Muscle of arm (tissue), 14 donors: ENCODE measurements at places on chromosomes 2 and 18. TPM values are rescaled to one million over a fixed set of nuclear protein-coding genes. Genes with fewer than 3 reads are reported as not detected.
A peak's percentile ranks its signal among the peaks of the same experiment; 100 is the strongest.

DNA sequence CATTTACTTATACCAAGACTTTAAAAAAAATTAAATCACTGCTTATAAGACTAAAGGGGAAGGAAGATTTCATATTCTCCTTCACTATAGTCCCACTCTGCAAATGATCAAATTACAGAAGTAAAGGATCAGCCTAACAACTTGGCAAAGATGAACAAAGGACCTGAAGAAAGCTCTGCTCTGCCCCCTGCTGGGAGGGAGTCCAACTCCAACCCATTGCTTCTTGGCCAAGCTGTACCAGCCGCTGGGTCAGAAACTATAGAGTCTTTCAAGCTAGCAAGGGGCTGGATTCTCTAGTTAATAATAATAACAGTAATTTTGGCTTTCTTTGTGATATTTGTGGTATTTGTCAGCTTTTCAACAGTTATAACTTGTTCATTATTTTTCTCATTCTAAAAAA, 927.0 kb upstream of the CRIM1 start:
- peak; percentile 21 for DNase-seq

ST8SIA5 gene
- polyA plus RNA-seq: 4.1 TPM

DNA sequence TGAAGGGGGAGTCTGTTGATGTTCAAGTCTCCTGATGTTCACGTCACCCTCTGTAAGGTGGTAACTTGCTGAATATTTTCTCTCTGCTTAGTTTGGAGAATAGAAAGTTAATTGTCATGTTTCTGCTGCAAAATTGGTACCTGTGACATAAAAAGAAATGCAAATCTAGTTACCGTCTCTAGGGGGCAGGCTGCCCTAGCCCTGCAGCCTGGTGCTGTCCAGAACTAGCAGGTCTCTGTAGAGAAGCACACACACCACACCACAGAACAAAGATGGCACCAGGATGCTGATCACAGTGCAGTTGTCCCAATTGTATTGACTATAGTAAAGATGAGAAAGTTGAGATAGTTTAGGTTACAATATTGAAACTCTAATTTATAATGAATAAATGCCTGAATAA, 47.0 kb downstream of the SLC9A4 start:
- no peak for DNase-seq

TXNDC2 gene
- polyA plus RNA-seq: not detected

CNGA3 gene
- polyA plus RNA-seq: 0.57 TPM

DNA sequence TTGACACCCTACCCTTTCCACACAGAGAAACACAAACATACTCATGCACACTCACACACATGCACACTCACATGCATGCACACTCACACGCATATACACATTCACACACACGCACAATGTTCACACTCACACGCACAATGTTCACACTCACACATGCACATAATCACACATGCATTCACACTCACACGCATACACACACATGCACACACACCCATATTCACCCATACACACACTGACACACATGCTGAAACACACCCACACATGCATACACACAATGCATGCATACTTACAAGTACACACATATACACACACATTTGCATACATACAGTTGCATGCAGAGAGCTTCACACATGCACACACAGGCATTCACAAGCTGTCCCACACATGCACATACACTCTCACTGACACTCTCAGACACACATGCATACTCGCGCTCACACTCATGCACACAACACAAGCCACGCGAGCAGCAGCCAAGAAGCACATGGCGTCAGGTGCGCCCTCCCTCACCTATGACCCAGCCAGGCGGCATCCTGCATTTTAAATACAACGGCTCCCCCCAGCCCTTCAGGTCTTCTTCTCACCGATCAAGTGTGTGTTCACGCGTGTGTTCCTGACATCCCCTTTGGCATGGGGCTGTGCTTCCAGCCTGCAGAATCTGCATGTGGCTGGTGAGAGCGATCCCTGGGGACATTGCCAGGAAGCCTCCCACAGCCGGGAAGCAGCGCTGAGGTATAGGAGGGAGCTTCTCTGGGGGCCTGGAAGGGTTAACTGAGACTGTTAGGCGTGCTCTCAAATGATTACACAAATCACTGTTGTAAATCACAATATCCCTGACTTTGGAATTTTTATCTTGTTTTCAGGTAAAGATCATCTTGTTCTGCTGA, 195.1 kb downstream of the RTP5 start:
- no peak for DNase-seq
